Subcutaneous preadipocyte (primary cell): ENCODE measurements at places on chromosomes 7 and 10. TPM values are rescaled to one million over a fixed set of nuclear protein-coding genes. Genes with fewer than 3 reads are reported as not detected.

Gene UTF1
- not detected in 2 replicates for total RNA-seq

Gene NRCAM
- total RNA-seq, result 0.78 and 11.0 TPM in 2 replicates

Gene ELFN1
- total RNA-seq, result 3.7 and 4.3 TPM in 2 replicates

Gene CPN1
- not detected in 2 replicates for total RNA-seq

Gene PARP12
- total RNA-seq, result 20.6 and 20.9 TPM in 2 replicates

Gene NEUROD6
- total RNA-seq, result not detected in 2 replicates

Gene NFE2L3
- 1.8 TPM in 1 of 2 replicates, not detected in the other for total RNA-seq

Gene EPHA1
- not detected in 2 replicates for total RNA-seq

Gene ELOVL3
- 1.1 TPM in 1 of 2 replicates, not detected in the other for total RNA-seq

Gene MAD1L1
- total RNA-seq, result 35.6 and 44.4 TPM in 2 replicates

Gene GRM8
- total RNA-seq, result not detected in 2 replicates

Gene EPO
- total RNA-seq, result not detected in 2 replicates

Gene PNLIPRP1
- total RNA-seq, result not detected in 2 replicates

Gene CTAGE4
- total RNA-seq, result under 0.01 TPM in 1 of 2 replicates, not detected in the other

Gene TPST1
- 58.3 and 77.5 TPM in 2 replicates for total RNA-seq

Gene CNTNAP2
- not detected in 2 replicates for total RNA-seq

Gene HOGA1
- total RNA-seq, result 2.5 and 2.6 TPM in 2 replicates

Gene BCAP29
- 43.4 and 44.6 TPM in 2 replicates for total RNA-seq

Gene MLXIPL
- total RNA-seq, result 0.39 and 1.5 TPM in 2 replicates
